ENCODE measurements at places on chromosomes 11 and 22.
A peak's percentile ranks its signal among the peaks of the same experiment; 100 is the strongest.

GRCh38 chr11:46118702-46119351, 2.4 kb downstream of the PHF21A start:
- peak overlapping the region; percentile 93 for H3K27ac ChIP-seq
- no peak for DNase-seq
- no peaks in the 10 kb centered on the region for H3K36me3 ChIP-seq

DNA sequence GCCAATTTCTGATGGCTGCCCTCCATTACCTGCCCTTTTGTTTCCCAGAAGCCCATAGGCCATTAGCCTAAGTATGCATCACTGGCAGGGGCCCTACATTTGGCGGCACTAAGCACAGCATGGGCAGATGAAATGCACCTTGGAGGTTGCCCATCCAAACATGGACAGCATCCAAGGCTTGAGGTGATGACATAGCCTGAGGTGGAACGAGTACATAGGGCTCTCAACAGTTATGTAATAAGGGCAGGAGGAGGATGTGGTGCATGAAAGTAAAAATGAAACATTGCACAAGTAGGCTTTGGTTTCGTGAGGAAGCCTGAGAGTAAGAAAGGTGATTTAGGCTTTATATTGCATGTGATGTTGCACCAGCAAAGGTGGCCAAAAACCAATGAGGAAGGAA, 148.1 kb downstream of the FAM76B start:
- no peak for DNase-seq
- no peak overlapping the region for H3K4me3 ChIP-seq
- no peak overlapping the region for H3K27ac ChIP-seq
- H3K27me3 ChIP-seq: no peaks in the 10 kb centered on the region
- no peaks in the 10 kb centered on the region for H3K36me3 ChIP-seq

- peak overlapping the region; percentile 69 for H3K27ac ChIP-seq
- no peaks in the 10 kb centered on the region for H3K27me3 ChIP-seq
- no peaks in the 10 kb centered on the region for H3K36me3 ChIP-seq
Measured at GRCh38 chr11:69115586-69116560, 39.9 kb upstream of the SMIM38 start.

DNA sequence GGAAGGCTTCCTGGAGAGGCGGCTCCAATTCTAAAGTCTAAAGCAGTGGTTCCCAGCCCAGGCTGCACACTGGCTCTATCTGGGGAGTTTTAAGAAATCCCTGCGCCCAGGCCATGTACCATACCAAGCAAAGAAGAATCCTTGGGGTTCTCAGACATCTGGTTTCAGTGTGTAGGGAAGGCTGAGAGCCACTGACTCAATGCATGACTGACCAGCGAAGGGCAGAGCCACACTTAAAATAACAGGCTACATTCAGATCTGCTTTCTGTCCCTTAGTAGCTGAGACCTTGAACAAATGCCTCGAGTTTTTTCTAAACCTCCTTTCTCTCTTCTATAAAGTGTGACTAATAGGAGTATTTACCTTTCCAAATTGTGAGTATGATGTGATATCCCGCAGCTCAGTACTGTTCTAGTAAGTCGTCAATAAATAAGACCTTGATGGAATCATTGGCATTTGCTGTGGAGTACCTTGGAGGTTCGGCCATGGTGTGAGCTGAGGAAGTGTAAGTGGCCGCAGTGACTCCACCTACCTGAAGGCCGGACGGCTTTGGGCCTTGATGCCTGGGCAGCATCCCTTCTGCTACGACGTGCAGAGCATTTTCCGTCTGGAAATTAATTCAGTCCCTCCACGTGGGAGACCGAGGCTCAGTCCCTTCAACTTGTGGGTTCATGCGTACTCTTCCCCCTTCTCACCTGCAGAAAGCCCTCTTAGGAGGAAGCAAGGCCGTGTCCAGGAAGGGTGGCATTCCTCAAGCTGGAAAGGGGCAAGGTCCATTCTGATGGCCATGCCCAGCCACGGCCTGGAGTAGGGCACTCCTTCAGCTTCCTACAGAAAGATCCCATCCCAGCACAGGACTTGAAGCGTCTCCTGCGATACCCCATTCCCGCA, 25.1 kb downstream of the GLB1L2 start:
- no peak overlapping the region for H3K27ac ChIP-seq
- H3K4me3 ChIP-seq: no peak overlapping the region
- H3K27me3 ChIP-seq: peaks cover 46% of the 10 kb centered on the region
- no peaks in the 10 kb centered on the region for H3K36me3 ChIP-seq
- DNase-seq: no peak

DNA sequence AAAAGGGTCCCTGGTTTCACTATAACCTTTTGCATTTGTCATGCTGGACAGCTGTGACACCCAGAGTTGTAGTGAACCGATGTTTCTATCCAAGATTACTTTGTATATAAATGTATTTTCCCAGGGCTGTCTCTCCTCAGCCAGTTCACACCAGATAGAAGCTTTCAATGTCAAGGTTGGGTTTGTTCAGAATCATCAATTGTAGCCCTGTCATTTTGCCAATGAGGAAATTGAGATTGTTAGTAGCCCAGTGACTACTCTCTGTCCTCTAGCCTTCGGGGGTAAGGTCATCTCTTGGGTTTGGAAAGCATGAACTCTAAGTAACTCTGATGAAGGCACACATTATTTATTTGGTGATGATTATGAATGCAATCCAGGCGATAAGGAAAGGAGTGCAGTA, 165.6 kb downstream of the DBX1 start:
- H3K4me3 ChIP-seq: no peak overlapping the region
- H3K27ac ChIP-seq: peak overlapping the region; percentile 11
- no peak for DNase-seq
- no peaks in the 10 kb centered on the region for H3K36me3 ChIP-seq

DNA sequence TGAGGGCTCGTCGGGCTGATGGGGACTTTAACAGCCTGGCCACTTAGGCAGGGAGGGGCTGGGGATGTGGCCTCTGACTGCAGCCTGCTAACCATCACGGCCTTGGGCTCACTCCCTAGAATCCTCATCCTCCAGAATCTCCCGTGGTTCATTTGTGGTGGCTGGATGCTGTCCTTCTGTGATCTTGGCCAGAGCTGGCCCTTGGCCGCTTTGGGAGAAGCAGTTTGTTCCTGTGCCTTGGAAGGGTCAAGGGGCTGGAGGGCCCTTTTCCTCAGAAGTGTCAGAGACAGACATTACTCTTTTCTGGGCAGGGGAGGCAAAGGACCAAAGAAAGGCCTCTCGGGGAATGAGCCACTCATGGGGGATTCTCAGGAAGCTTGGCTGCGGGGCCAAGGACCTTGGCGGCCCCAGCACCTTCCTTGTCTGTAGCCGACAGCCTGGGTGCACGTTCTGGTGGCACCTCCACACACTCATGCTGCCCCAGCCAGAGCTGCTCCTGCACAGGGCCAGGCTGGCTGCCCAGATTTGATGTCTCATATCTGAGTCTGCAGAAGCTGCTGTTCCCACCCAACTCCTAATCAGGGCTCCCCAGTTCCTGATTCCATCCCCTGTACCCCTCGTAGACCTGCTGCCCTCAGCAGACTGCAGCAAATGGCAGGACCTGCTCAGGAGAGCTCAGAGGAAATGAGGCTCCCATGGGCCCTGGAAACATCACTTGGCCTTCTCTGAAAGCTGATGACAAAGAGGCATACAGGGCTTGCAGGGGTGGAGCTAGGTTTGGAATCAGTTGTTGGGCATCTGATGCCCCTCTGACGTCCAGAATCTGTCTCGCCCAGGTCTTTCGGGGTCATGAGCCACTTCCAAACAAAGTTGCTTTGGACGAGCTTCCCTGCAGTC, 107.7 kb downstream of the CTTN start:
- DNase-seq: no peak
- H3K4me3 ChIP-seq: no peak overlapping the region
- H3K27me3 ChIP-seq: no peaks in the 10 kb centered on the region
- no peaks in the 10 kb centered on the region for H3K36me3 ChIP-seq
- peaks cover 2% of the 10 kb centered on the region for H3K4me1 ChIP-seq

DNA sequence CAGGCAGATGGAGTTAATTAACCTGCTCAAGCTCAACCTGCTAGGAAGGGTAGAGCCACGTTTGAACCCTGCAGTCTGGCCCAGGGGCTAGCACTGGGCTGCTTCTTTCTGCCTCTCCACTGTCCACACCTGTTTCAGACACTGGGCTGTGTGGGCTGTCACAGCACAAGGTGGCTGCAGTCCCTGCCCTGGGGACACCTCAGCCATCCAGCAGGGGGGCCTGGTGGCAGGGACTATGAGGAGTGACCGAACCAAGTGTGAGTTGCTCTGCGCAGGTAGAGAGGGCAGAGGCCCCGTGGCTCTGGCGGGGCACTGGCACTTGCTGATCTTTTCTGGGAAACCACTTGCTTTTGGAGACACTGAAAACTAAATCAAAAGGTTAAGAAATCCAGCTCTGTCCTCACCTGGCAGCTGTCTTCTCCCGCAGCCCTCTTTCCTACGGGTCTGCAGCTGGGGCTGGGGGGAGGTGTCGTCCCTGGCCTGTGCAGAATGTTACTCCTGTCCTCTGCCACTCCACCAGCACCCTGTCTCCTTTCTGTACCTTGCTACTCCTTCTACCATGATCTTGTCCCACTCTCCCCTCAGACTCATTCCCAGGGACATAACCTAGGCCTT, 5.8 kb downstream of the BAD start:
- H3K4me3 ChIP-seq: no peak overlapping the region
- DNase-seq: no peak
- peaks cover 36% of the 10 kb centered on the region for H3K4me1 ChIP-seq
- H3K36me3 ChIP-seq: no peaks in the 10 kb centered on the region
- H3K27ac ChIP-seq: no peak overlapping the region

DNA sequence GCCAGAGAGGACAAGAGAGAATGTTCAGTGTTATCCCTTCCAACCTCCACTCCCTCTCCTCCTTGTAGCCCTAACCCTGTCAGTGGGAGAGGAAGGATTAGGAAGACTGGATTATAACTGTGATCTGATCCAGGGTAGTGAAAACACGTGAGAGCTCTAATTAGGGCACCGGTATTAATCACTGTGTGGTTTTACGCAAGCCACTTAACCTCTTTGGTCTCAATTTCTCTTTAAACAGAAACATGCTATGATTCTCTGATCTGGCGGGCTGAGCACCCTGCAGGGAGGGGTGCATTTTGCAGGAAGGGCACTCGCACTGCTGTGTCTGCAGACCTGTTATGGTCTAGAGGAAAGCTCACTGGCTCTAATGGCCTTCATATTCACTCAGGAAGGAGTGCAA, 11.5 kb downstream of the RPL27A start:
- H3K4me1 ChIP-seq: peaks cover 4% of the 10 kb centered on the region
- no peak for DNase-seq
- peaks cover 83% of the 10 kb centered on the region for H3K36me3 ChIP-seq
- no peak overlapping the region for H3K27ac ChIP-seq
- H3K27me3 ChIP-seq: no peaks in the 10 kb centered on the region

DNA sequence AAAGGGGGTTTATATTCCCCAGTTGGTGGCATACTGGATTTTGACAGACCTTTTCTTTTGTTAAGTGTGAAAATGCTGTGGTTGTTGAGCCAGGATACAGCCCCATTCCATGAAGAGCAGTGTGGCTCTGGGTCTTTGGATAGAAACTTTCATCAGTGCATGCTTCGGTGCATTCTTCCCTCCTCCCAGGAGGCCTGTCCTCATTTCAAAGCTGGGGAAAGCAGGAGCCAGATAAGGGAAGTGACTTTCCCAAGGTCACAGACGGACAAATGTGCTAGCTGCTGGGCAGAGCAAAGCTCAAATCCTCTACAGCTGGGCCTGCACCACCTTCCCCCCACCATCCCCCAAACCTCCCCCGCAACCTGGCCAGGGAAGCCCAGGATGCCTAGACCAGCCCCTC, 184.5 kb upstream of the NTM start:
- no peak overlapping the region for H3K4me3 ChIP-seq
- no peaks in the 10 kb centered on the region for H3K27me3 ChIP-seq
- DNase-seq: no peak
- peaks cover 16% of the 10 kb centered on the region for H3K4me1 ChIP-seq
- H3K27ac ChIP-seq: peak overlapping the region; percentile 9

- H3K36me3 ChIP-seq: no peaks in the 10 kb centered on the region
- no peak overlapping the region for H3K27ac ChIP-seq
- peaks cover 18% of the 10 kb centered on the region for H3K4me1 ChIP-seq
- no peak overlapping the region for H3K4me3 ChIP-seq
Measured at GRCh38 chr11:76745561-76746207, 37.5 kb upstream of the TSKU start.

GRCh38 chr22:42682113-42682851, 33.1 kb upstream of the CYB5R3 start:
- no peak overlapping the region for H3K4me3 ChIP-seq
- H3K4me1 ChIP-seq: peaks cover 83% of the 10 kb centered on the region
- H3K27ac ChIP-seq: no peak overlapping the region
- H3K27me3 ChIP-seq: no peaks in the 10 kb centered on the region
- no peak for DNase-seq
- no peaks in the 10 kb centered on the region for H3K36me3 ChIP-seq

DNA sequence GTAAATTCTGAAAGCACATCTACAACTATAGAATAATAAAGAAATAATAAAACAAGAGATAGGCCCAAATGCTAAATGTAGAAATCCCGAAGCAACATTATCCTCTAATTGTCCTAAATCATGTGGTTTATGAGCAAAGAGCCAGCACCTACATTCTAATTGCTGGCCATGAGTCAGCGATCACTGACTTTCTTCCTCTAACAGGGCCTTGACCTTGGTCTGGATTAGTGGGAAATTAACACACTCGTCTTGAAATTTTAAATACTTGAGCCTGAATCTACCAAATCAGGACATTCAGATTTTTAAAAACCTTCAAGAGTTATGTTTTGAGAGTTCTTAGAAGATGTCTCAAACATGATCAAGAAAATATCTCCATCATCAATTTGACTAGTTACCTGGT, 727.6 kb downstream of the METTL15 start:
- H3K4me3 ChIP-seq: no peak overlapping the region
- H3K27me3 ChIP-seq: no peaks in the 10 kb centered on the region
- H3K36me3 ChIP-seq: no peaks in the 10 kb centered on the region
- H3K4me1 ChIP-seq: no peaks in the 10 kb centered on the region
- no peak overlapping the region for H3K27ac ChIP-seq

- H3K27ac ChIP-seq: no peak overlapping the region
- H3K27me3 ChIP-seq: no peaks in the 10 kb centered on the region
- no peaks in the 10 kb centered on the region for H3K4me1 ChIP-seq
- no peak overlapping the region for H3K4me3 ChIP-seq
Measured at GRCh38 chr11:7833527-7833926, 36.8 kb upstream of the OR5P2 start.

DNA sequence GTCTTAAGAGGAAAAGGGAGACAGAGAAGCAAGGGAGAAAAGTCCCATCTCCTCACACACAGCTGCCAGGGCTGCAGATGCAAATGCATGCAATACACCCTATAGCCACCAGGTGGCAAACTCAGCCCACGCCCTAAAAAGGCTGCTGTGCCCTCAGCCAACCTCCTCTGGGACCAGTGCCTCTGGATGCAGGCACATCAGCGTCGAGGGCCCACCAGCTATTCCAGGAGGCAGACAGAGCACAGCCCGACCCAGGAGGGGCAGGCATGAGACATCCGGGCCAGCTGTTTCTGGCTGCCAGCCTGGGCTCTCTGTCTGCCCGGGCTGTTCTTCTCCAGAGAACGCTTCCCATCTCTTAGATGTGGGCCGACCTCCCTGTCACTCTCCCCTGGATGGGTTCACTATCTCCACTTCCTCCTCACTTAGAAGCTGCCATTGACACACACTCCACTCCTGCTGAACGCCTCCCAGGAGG, 39.7 kb downstream of the TPBGL start:
- peaks cover 13% of the 10 kb centered on the region for H3K4me1 ChIP-seq
- H3K27ac ChIP-seq: peak overlapping the region; percentile 1
- H3K4me3 ChIP-seq: no peak overlapping the region
- peak; percentile 66 for DNase-seq

- H3K27ac ChIP-seq: no peak overlapping the region
- no peak overlapping the region for H3K4me3 ChIP-seq
- peaks cover 79% of the 10 kb centered on the region for H3K4me1 ChIP-seq
- DNase-seq: peak; percentile 22
Measured at GRCh38 chr22:29912605-29913398, 29.8 kb downstream of the MTMR3 start.
